Uterus (tissue), 4 donors: ENCODE measurements at places on chromosomes 16 and 17.
A peak's percentile ranks its signal among the peaks of the same experiment; 100 is the strongest.

GRCh38 chr17:2481760-2482159 lies 29.9 kb downstream of the METTL16 start:
- no peak for DNase-seq

GRCh38 chr17:68297195-68297594 lies 5.9 kb downstream of the ARSG start:
- no peak for DNase-seq

DNA sequence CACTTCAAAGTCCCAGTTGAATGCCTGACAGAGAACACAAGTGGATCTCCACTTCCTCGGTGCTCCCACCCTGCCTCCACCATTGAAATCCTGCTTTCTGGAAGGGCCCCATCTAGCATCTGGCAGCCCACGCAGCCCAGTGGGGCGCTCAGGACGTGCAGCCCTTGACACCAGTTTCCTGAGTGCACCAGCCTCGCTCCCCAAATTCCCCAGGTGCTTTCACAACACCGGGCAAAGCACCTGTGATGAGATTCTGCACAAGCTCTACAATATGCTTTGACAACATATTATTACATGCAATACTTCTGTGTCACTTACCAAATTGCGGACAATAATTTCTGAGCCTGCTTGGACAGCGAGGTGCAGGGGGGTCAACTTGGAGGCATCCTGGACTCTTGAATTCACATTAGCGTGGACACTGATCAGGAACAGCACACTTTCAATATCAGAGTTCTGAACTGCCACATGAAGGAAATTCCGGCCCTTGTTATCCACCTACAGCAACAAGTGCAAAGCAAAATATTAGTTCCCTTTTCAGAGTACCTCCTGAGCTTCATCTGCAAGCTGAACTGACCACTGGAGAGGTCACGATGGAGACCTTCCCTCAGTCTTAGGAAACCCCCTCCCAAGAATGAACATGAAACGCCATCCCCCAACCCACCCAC lies 33.9 kb downstream of the CYB5D2 start:
- DNase-seq: no peak

- peak; percentile 75 for DNase-seq
Observed at GRCh38 chr17:77363821-77364361, 223.1 kb downstream of the SEC14L1 start.

DNA sequence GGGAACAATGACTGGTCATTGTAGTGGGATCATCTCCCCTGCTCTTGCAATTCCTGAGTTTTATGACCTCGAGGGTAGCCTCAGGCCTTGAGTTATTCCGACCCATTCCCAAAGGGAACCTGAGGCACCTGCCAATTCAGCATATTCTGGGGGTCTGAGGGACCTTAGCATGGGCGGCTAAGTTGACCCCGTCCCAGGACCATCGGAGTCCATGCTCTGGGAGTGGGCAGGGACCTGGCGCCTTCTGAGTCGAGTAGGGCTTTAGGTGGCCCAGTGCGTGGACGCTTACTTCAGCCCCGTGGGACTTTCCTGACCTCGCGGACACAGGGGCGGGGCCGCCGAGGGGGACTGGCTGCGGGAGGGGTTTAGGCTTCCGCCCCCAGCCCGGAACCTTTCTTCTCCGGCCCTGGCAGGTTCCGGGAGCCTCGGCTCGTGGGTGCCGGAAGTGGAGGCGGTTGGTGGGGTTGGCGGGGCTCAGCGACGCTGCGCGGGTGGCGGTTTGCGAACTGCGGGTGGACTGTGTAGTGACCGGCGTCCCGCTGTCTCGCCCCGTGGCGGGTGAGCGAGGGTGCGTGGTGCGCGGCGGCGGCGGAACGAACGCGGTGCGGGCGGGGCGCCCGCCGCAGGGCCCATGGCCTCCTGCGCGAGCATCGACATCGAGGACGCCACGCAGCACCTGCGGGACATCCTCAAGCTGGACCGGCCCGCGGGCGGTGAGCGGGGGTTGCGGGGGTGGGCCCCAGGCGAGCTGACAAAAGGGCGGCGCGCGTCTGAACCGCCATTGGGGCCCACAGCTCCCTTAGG lies at the start of gene EDC4:
Gene EDC4, plus strand, starts transcription at position 422 of the 804 bp plus-strand sequence. Its CDS starts 210 bp downstream, at position 632.
- peak; percentile 75 for DNase-seq

DNA sequence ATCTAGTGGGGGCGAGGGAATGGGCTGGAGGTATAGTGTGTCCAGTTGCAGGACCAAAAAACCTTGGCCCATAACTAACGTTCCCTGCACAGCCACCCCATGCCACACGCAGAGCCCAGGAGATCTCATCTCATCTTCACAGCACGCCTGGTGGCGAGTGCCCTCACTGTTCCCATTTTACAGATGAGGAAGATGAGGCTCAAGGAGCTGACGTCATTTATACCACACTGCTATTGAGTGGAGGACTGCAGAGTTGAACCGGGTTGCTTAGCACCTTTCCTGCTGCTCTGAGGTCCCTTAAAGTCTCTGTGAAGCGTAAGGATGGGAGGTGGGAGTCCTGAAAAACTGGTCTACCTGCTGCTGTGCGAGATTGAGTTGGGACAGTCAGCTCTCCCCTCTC lies 172.5 kb downstream of the XYLT1 start:
- no peak for DNase-seq

- DNase-seq: no peak
Observed at GRCh38 chr17:39970157-39970692, 7.4 kb downstream of the GSDMA start.

DNA sequence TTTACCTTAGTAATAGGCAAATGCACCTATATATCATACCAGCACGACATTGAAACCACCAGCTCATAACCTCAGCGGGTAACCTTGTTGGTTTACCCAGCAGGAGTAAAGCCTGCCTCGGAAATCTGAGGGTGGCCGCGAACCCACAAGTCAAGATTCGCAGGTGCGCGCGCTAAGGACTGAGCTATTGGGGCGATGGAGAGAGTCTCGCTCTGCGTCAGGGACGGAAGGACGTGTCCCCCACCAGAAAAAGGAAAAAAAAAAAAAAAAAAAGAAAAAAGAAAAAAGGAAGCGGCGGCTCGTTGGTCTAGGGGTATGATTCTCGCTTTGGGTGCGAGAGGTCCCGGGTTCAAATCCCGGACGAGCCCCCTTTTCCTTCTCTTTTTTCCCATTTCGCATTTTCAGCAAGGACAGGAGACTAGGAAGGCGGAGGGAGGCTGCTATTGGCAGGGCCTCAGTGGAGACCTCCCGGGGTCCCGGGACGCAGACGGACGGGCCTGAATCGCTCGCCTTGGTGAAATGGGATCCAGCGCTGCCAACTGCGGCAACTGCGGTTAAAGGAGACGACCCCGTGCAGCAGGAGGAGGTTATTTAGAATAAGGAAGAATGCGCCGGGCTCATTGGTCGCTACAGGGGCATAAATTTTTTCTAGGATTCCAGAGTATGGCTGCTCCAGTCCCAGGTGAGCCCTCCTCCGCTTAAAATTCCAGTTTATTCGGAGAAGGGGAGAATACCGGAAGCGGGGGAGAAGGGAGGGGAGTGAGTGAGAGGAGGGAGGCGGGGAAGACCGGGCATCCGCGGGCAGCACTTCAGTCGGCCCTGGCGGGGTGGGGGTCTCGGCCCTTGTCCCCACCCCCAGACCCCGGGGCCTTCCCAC lies at the start of gene OR1F1:
Gene OR1F1, plus strand, starts transcription at position 407 of the 877 bp plus-strand sequence.
- DNase-seq: no peak

- DNase-seq: no peak
Observed at GRCh38 chr16:22358000-22358399, 16.4 kb downstream of the CDR2 start.

DNA sequence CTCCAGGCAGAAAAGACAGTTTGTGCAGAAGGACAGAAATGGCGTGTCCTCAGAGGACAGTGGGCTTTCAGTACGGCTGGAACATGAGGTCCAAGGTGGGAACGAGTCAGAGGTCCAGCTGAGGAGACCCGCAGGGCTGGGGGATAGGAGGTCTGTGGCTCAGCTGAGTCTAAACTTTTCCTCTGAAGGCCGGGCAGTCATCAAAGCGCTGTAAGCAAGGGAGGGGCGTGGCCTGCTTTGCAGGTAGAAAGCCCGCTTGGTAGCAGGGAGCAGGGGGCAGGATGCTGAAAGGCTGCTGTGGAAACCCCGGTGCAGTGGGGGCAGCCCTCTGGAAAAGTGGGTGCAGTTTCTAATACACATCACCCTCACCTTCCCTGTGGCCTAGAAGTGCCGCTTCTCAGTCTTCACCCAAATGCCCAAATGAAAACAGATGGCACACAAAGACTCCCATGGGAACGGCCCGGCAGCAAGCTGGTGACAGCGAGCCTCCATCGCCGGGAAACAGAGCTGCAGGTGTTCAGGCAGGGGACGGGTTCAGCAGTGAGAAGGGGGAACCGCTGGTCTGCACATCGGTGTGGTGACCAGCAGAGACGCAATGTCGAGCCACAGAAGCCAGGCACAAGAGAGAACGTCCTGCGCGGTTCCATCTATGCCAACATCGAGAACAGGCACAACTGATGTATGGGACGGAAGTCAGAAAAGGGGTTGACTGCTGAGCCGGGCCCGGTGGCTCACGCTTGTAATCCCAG lies 12.2 kb upstream of the OSGIN1 start:
- DNase-seq: no peak

DNA sequence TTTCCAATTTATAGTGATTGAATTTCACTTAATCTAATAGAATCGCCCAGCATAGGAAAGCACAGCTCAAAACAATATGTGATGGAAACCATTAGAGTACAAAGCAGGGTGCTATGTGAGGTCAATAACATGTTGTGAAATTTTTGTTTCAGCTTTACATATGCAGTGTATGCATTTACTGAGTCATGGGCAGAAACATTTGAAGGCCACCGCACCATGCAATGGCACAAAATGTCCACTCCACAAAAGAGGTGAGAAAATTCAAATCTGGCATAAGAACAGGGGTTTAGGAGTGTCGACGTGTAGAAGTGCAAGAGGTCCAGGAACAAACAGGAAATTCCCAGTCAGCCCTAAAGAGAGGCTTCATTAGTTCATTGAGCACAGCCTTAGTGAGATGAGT lies 131.2 kb downstream of the ANKFN1 start:
- no peak for DNase-seq

DNA sequence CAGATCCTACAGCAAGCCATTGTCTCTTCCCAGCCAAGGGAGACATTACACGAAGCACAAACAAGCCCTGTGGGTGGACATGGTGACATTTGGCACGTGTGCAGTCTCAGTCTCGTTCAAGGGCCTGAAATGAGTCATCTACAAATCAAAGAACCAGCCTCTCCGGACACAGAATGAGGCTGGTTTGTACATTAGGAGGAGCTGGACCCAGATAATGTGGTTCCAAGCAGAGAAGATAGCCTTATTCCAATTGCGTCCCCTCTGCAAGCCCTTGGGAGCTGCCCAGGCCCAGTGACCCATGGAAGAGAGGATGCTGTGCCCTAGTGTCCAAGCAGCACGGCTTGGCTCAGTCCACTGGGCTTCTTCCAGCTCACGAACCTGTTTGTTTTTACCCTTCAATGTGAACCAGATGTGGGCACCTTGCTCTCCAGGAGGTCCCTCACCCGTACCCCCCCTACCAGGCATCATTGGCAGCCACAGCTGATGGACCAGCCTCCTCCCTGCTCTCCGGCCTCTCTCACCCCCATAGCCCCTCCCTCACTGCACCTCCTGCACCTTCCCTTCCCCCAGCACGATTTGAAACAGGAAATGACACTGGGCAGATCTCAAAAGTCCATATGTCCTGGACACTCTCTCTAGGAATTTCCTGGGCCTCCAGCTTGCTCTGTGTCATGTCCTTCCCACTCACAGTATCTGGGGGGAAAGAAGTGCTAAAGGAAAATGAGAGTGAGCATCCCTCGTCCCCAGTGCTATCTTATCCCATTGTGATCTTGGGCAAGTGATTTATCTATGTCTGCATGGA lies 26.2 kb downstream of the KPNA2 start:
- no peak for DNase-seq

GRCh38 chr17:79778504-79779083 lies 646 bp downstream of the CBX2 start:
- no peak for DNase-seq

GRCh38 chr16:27665881-27666280 lies 115.9 kb downstream of the KATNIP start:
- DNase-seq: no peak

- DNase-seq: peak; percentile 52
Observed at GRCh38 chr16:77211880-77212740, 12.9 kb downstream of the SYCE1L start.
